ENCODE measurements at places on chromosomes 12 and 14.

DNA sequence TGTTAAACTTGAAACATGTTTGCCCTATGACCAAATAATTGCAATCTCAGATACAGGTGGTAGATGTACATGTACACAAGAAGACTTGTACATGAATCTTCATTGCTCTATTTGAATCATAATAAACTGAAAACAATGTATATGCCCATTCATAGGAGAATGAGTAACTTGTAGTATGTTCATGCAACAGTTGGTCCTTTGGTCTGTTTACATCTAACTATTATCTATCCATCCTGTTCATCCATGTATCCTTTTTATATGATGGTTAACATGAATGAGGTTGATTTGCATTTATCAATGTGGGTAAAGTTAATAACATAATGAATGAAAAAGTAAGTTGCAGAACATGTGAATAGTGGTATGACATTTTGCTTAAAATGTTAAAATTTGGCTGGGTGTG lies 37.1 kb downstream of the HSD17B6 start:
- no peak for DNase-seq

DNA sequence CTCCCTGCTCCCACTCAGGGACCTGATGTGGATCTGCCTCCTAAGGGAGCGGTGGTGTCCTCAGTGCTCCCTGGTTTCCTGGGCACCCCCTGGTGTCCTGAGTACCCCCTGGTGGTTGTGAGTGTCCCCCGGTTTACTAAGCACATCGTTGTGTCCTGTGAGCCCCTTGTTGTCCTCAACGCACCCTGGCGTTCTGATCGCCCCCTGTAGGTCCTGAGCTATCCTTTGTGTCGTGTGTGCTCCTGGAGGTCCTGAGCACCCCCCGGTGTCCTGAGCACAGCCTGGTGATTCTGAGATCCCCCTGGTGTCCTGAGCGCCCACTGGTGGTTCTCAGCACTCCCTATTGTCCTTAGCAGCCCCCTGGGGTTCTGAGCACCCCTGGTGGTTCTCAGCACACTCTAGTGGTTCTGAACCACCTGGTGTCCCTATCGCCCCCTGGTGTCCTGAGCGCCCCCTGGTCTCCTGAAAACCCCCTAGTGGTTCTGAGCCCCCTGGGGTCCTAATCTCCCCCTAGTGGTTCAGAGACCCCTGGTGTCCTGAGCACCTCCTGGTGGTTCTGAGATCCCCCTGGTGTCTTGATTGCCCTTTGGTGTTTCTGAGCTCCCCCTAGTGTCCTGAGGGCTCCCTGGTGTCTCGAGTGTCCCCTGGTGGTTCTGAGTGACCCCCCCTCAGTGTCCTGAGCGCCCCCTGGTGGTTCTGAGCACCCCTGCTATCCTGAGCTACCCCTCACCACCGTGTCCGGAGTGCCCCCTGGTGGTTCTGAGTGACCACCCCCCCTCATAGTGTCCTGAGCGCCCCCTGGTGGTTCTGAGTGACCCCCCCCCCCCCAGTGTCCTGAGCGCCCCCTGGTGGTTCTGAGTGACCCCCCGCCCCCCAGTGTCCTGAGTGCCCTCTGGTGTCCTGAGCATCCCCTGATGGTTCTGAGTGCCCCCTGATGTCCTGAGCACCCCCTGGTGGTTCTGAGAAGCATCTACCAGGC lies 615.1 kb downstream of the TMEM121 start:
- DNase-seq = no peak

GRCh38 chr12:75471902-75472890 lies 8.4 kb upstream of the GLIPR1 start:
- no peak for DNase-seq

- no peak for DNase-seq
Measured at GRCh38 chr14:90344331-90345238, 12.8 kb upstream of the NRDE2 start.

DNA sequence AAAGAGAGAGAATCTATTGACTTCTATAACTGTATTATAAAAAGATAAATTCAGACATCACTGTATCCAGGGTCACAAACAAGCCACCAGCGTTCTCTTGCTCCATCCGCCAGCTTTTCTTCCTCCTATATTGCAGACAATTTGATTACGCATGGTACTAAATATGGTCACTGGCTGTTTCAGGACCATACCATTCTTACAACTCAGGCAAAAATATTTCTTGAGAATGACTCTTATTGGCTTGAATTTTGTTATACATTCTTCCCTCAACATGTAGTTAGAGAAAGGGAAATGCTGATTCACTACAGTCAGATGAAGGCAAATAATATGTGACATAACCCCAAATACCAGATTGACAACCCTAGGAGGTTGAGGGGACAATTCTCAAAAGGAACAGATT lies 101.3 kb downstream of the SLC6A15 start:
- peak; percentile 59 for DNase-seq

DNA sequence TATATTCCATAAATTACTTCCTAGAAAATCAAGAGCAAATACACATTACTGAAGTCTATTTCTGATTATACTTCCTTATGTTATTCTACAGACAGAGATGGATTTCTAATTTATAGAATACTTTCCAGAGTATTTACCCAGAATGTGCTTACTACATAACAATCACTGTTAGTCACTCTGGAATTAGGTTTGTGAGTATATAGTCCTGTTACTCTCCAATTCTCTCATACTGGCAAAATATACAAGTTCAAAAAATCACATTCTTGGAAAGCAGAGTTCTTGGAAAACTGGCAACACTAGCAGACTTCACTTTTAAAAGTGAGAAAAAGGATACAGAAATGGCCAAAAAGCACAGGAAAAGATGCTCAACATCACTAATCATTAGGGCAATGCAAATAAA lies 7.3 kb downstream of the PPP2R5E start:
- DNase-seq = peak; percentile 35

- peak; percentile 99 for DNase-seq
Measured at GRCh38 chr12:96427269-96427729, 27.1 kb upstream of the CDK17 start.

GRCh38 chr14:51993285-51993920 lies 4.1 kb downstream of the RTRAF start:
- no peak for DNase-seq

GRCh38 chr12:34358198-34358597 lies 335.9 kb downstream of the ALG10 start:
- DNase-seq = no peak

GRCh38 chr12:54360717-54361456 lies 3.4 kb downstream of the GPR84 start:
- peak; percentile 79 for DNase-seq

- peak; percentile 23 for DNase-seq
Measured at GRCh38 chr14:100408350-100409002, 85.3 kb downstream of the SLC25A47 start.

- DNase-seq = no peak
Measured at GRCh38 chr12:83141460-83141994, 454.8 kb downstream of the TMTC2 start.

DNA sequence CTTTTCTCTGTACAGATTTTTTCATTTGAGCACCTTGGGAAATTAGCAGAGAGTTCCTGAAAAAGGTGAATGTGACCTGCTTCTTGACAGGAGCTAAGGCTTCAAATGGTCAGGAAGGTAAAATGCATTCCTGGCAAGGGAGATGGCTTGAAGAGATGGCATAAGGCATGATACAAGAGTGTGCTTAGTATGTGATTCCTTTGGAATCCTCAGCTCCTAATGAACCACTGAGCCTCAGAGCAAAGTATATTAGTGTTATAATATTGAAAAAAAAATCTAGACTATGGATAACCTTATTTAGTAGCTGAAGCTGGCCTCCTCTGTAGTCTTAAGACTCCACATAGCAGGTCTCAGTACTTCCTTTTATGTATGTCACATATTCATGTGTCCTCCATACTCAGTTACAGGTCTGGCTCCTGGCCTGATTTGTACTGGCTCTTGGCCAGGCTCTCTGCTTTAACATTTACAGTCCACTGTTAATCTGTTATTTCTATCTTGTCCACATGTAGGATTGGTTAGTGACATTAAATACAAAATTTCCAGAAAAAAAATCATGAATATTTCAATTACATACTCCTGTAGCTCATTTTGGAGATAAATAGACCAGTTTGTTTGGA lies 17.9 kb downstream of the TOGARAM1 start:
- DNase-seq = no peak

DNA sequence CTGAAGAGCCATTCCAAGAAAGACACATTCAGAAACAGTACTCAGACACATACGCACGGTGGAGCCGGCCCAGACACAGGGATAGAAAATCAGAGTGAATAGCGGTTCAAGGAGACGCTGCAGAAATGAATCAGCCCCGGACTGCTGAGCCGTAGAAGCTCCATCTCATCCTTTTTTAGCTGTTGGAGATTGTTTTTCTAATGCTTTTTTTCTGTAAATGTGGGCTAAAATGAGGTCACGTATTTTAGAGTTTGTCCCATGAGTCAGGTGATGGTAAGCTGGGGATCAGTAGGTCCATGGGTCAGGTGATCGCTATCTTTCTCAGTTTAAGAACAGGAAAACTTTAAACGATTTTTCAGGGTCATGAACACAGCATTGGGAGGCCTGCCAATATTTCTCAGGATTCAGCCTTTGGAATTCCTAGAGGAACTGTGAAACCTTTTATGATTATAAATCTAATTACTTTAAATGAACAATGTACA lies 202.4 kb downstream of the ITPR2 start:
- peak; percentile 66 for DNase-seq

DNA sequence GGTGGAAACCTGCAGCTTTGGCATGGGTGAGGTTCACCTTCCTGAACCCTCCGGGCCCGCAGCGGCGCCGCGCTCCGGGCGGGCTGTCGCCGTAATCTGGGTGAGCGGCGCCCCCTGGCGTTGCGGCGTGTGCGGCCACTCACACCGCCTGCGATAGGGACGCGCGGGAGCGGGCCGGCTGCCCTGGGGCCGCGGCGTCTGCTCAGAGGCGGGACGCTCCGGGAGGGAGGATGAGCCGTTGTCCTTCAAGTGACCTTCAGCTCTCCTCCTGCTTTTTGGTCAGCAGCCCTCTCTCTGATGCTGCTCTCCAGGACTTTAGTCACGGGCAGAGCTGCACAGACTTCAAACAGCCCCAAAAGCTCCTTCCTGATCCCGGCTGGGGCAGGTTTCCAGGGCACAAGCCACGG lies 211.7 kb upstream of the FKBP4 start:
- peak; percentile 80 for DNase-seq

GRCh38 chr12:65259501-65259900 lies 19.0 kb upstream of the MSRB3 start:
- no peak for DNase-seq

DNA sequence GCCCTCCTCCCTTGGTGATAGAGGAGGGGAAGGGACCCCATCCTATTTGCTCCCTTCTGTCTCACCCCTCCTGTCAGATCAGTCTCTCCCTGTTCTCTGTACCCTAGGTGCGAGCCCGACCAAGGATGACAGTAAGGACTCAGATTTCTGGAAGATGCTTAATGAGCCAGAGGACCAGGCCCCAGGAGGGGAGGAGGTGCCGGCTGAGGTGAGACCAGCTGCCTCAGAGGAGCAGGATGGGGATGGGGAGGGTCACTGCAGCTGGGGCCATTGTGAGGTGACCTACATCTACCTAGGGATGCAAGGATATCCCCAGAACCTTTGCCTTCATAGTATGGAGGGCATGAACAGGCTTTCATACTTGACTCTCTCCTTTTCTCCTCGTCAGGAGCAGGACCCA lies 22.2 kb downstream of the AGAP2 start:
- DNase-seq = no peak

- DNase-seq = no peak
Measured at GRCh38 chr12:12715128-12715458, 2.1 kb upstream of the CDKN1B start.

GRCh38 chr12:55673638-55674037 lies 34.1 kb downstream of the ITGA7 start:
- DNase-seq = no peak

DNA sequence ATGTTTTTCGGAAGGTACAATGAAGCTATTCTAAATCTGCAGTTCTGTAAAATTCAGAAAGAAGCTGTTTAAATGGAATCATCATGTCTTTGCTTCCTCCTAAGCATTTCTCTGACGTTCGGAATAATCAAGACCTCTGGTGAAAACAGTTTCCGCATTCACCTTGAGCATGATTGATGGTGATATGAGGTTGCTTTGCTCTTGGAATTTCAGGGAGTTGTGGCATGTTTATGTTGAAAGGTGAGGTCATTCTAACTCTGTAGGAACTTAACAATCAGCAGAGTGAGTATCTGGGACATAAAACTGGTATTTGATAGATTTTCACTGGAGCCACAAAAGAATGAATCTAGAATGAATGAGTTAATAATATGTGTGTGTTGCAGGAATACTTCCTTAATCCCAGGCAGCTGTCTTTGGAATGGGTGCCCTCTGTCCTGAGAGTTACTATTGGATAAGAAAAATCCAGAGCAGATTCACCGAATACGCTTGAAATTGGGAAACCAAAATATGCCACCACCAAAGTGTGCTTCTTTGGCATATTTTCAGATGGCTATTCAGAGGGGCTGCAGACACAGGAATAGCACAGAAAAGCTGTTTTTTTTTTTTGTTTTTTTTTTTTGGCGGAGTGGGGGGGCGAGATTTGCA lies 599.1 kb downstream of the CCER1 start:
- no peak for DNase-seq

GRCh38 chr12:108694812-108695278 lies 36.5 kb downstream of the CORO1C start:
- DNase-seq = peak; percentile 51

GRCh38 chr12:89353188-89353822 lies 1.0 kb upstream of the DUSP6 start:
- peak; percentile 75 for DNase-seq

DNA sequence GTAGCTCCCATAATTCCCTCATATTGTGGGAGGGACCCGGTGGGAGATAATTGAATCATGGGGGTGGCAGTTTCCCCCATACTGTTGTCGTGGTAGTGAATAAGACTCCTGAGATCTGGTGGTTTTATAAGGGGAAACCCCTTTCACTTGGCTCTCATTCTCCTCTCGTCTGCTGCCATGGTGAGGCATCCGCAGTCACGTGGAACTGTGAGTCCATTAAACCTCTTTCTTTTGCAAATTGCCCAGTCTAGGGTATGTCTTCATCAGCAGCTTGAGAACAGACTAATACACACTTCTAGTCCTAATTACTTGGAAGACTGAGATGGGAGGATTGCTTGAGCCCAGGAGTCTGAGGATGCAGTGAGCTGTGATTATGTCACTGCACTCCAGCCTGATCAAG lies 64.4 kb downstream of the TMX1 start:
- peak; percentile 82 for DNase-seq

DNA sequence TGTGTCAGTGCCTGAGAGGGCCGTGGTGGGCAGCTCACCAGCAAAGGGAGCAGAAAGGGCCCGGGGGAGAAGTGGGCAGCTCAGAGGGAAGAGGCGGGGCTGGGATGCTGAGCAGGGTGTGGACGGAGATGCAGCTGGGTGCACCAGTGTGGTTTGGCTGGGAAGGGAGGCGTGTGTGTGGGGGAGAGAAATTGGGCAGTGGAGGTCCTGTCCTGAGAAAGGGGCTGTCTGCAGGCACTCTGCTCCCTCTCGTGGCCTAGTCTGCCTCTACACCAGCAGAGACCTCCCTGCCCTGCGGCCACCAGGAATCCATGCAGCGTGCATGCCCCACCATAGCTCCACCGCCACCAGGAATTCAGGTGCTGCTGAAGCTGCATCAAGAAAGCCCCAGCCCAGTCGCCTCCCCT lies 6.4 kb downstream of the TMEM121 start:
- peak; percentile 56 for DNase-seq

- no peak for DNase-seq
Measured at GRCh38 chr14:105374389-105374788, 23.9 kb upstream of the TEX22 start.

- DNase-seq = no peak
Measured at GRCh38 chr14:45145214-45145613, 9.5 kb downstream of the FANCM start.

Measured in GM23248 (cell line).